Endothelial cell (in vitro differentiated cells): ENCODE measurements at places on chromosomes 13 and 19.

GRCh38 chr19:646779-647565 is 7.3 kb downstream of the FGF22 start:
- H3K27me3 ChIP-seq, result peaks cover 2% of the 10 kb centered on the region
- no peak overlapping the region for H3K27ac ChIP-seq
- no peaks in the 10 kb centered on the region for H3K36me3 ChIP-seq

DNA sequence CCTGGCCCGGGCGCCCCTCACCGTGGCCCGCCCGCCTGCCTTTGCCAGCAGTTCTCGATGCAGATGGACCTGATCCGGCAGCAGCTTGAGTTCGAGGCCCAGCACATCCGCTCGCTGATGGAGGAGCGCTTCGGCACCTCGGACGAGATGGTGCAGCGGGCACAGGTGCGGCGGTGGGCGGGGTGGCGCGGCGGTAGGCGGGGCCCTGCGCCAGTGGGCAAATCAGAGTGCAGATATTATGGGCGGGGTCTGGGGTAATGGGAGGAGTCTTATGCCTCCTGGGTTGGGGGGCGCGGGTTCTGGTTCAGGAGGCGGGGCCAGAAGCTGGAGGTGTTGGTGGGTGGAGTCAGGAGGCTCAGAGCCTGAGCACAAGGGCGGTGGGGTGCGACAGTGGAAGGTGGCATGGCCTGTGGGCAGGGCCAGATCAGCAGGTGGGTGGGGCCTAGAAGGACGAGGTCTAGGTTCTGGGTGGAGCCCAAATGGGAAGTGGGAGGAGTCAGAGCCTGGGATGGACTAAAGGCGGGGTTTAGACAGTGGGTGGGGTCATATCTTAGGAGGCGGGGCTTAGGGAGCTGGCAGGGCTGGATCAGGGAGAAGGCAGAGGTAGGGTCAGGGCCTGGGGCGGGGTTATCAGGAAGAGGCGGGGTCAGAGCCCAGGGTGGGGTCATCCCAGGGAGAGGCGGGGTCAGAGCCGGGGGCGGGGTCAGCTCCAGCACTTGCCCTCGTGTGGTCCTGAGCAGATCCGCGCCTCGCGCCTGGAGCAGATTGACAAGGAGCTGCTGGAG is 5.6 kb downstream of the APC2 start:
- H3K36me3 ChIP-seq, result peaks cover 5% of the 10 kb centered on the region
- no peaks in the 10 kb centered on the region for H3K4me1 ChIP-seq
- H3K27me3 ChIP-seq, result peaks cover 21% of the 10 kb centered on the region
- peak overlapping the region; percentile 62 for H3K4me3 ChIP-seq
- DNase-seq, result no peak

GRCh38 chr13:113764793-113765563 is 6.0 kb downstream of the TMEM255B start:
- H3K4me1 ChIP-seq, result peaks cover 61% of the 10 kb centered on the region
- no peak for DNase-seq
- peaks cover 24% of the 10 kb centered on the region for H3K27me3 ChIP-seq
- peaks cover 62% of the 10 kb centered on the region for H3K36me3 ChIP-seq
- H3K4me3 ChIP-seq, result peak overlapping the region; percentile 34
- H3K27ac ChIP-seq, result no peak overlapping the region

- peaks cover 47% of the 10 kb centered on the region for H3K36me3 ChIP-seq
- H3K27me3 ChIP-seq, result no peaks in the 10 kb centered on the region
- peak overlapping the region; percentile 54 for H3K27ac ChIP-seq
- peak overlapping the region; percentile 82 for H3K4me3 ChIP-seq
These were observed 7.2 kb downstream of the ZNF708 start for GRCh38 chr19:21321996-21322395.

DNA sequence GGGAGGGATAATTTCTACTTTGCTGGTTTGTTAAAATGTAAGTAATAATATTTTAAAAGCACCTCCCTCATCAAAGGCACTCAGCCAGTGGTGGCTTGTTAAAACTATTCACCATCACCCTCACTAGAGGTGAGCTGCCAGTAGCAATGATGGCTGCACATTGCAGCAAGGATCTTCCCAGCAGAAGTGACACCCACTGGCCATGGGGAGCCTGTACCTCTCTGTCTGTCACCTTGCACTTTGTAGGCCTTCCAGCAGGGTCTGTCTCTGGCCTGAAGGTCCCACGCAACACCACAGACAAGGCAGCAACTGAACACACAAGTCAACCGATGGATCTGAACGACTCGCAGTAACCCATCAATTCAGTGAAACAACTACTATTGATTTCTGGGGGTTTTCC is 47.3 kb upstream of the C13orf42 start:
- DNase-seq, result no peak
- no peaks in the 10 kb centered on the region for H3K27me3 ChIP-seq
- no peak overlapping the region for H3K27ac ChIP-seq
- peaks cover 5% of the 10 kb centered on the region for H3K4me1 ChIP-seq
- no peaks in the 10 kb centered on the region for H3K36me3 ChIP-seq
- H3K4me3 ChIP-seq, result no peak overlapping the region

- peak overlapping the region; percentile 91 for H3K4me3 ChIP-seq
- no peaks in the 10 kb centered on the region for H3K36me3 ChIP-seq
- no peak for DNase-seq
- H3K27ac ChIP-seq, result no peak overlapping the region
- H3K27me3 ChIP-seq, result peaks cover 4% of the 10 kb centered on the region
- H3K4me1 ChIP-seq, result peaks cover 17% of the 10 kb centered on the region
These were observed 805 bp downstream of the EVI5L start for GRCh38 chr19:7830823-7831222.

GRCh38 chr19:48716562-48717291 is 2.8 kb downstream of the MAMSTR start:
- peak overlapping the region; percentile 68 for H3K4me3 ChIP-seq
- peaks cover 9% of the 10 kb centered on the region for H3K36me3 ChIP-seq
- peak; percentile 36 for DNase-seq
- H3K27ac ChIP-seq, result peak overlapping the region; percentile 81
- H3K4me1 ChIP-seq, result peaks cover 17% of the 10 kb centered on the region

DNA sequence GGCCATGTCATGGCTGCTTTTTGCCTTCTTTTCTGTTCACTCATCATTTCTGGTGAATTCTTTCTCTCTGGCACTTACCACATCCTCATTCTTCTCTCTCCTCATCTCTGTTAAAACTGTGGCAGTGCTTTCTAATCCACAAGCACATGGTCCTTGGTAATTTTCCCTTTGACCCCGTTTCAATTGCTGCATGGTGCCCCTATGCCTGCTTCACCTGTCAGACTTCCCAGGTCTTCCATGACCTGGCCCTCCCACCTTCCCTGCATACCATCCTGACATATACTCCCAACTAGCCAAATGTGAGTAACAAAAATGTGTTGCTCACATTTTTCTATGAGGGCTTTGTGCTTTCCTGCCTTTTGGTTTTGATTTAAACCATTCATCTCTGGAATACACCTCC is 286.5 kb downstream of the MTUS2 start:
- H3K4me1 ChIP-seq, result no peaks in the 10 kb centered on the region
- DNase-seq, result no peak
- no peaks in the 10 kb centered on the region for H3K36me3 ChIP-seq
- no peaks in the 10 kb centered on the region for H3K27me3 ChIP-seq
- no peak overlapping the region for H3K27ac ChIP-seq

GRCh38 chr19:44611812-44612295 is 1.5 kb upstream of the IGSF23 start:
- no peaks in the 10 kb centered on the region for H3K36me3 ChIP-seq
- peaks cover 4% of the 10 kb centered on the region for H3K27me3 ChIP-seq
- H3K4me1 ChIP-seq, result peaks cover 13% of the 10 kb centered on the region
- H3K4me3 ChIP-seq, result no peak overlapping the region

- H3K27me3 ChIP-seq, result peaks cover 17% of the 10 kb centered on the region
- DNase-seq, result no peak
These were observed 26.2 kb downstream of the SLC8A2 start for GRCh38 chr19:47445527-47445926.

DNA sequence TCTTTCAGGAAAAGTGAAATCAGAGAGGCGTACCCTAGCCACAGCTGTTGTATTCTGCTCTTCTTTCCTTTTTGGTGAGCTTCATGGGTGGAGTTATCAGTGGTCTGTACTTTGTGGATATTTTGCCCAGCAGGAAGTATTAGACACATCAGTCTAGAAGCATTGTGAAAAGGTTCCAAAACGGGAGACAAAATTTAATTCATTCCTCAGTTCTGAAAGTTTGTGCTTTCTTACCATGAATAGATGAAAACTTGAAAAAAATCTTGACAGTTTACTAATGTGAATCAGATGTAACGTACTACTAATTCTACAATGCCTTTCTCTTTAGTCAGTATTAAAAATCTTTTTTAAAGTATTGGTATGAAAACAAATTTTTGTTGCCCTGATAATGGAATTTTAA is 116.8 kb downstream of the DNAJC3 start:
- H3K27me3 ChIP-seq, result peaks cover 1% of the 10 kb centered on the region
- no peak overlapping the region for H3K27ac ChIP-seq
- no peak overlapping the region for H3K4me3 ChIP-seq
- H3K4me1 ChIP-seq, result no peaks in the 10 kb centered on the region
